ENCODE measurements at places on chromosomes 13 and 19.

- no peak for DNase-seq
These were observed 21.3 kb downstream of the TLE6 start for GRCh38 chr19:2998642-2999041.

DNA sequence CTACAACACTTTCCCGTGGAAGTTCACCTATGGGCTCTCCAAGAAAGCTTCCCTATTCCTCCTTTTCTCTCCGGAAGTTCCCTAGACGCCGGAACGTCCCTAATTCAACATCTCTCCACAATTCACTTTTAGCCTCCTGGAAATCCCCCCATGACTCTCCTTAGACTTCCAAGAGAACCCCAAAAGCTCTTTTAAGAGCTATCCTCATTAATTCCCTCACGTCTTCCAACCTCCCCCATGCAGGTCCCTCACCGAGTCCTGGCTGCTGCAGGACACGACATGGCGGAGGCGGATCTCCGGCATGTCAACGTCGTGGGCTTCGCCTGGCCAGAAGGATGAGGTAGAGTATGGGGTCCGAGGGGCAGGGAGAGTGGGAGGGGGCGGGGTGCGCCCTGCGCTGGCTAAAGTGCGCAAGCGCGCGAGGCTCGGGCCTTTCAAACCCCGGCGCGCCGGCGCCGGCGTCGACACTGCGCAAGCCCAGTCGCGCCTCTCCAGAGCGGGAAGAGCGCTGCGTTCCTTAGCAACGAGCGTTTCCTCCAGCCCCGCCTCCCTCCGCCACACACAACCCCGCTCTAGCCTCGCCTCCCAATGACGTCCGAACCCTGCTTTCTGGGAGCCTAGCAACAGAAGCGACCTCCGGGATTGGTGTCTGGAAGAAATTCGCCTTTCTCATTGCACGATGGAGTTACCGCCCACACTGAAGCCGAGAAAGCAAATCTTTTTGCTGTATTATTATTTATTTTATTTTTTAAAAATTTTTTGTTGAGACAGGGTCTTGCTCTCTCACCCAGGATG lies at the start of the genes PINLYP and XRCC1:
TSS of gene PINLYP (plus strand) at position 646 of the 795 bp plus-strand sequence. CDS start 1,391 bp downstream, outside the sequence.
TSS of gene XRCC1 (minus strand) at position 372 of the 795 bp plus-strand sequence. CDS start at position 303, 69 bp downstream.
- DNase-seq = peak; percentile 99

GRCh38 chr19:1763648-1764639 lies 10.6 kb downstream of the ONECUT3 start:
- no peak for DNase-seq

GRCh38 chr13:25190256-25190655 lies 18.2 kb upstream of the AMER2 start:
- DNase-seq = no peak

GRCh38 chr13:74597526-74597925 lies 463.3 kb upstream of the KLF12 start:
- DNase-seq = no peak

- DNase-seq = no peak
These were observed 237.2 kb upstream of the SPRY2 start for GRCh38 chr13:80577926-80578670.

DNA sequence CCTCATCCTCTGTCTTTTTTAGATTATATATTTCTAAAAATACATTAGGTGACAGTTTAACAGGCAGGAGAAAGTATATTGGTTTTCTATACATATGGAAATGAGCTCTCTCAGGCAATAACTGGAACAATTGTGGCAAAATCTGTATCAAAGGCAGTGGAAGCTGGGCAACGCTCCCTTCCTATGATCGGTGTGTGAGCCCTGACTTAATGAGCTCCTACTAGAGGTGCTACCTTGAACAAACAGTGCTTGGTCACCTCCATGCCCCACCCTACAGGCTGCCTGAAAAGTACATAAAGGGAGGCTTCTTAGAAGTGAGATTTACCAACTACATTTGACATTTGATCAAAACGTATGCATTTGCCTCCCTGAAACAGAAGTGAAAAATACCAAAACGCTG lies 185.3 kb downstream of the EFNB2 start:
- DNase-seq = no peak

DNA sequence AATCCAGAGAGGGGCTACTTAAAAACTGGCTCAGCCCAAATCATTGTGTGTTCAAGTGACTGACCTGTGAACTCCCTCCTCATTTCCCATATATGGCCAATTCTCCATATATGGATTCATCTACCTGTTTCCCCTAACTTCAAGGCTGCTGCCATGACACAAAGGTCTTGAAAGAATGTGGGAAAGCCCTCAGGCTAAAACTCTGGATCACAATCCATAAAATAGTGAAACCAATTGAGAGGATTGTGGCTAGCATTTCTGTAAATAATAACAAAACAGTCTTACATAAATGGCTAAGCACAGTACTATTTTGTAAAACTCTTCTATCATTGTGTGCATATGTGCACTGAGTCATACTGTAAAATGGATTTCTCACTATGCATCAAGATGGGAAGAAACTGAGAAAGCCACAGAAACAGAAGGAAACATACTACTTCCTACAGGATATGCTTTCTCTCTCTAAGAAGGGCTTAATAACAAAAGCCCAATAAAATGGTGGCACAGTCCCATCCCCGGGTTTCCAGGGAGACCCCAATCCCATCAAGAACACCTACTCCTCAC lies 80.5 kb downstream of the FOXO1 start:
- no peak for DNase-seq

DNA sequence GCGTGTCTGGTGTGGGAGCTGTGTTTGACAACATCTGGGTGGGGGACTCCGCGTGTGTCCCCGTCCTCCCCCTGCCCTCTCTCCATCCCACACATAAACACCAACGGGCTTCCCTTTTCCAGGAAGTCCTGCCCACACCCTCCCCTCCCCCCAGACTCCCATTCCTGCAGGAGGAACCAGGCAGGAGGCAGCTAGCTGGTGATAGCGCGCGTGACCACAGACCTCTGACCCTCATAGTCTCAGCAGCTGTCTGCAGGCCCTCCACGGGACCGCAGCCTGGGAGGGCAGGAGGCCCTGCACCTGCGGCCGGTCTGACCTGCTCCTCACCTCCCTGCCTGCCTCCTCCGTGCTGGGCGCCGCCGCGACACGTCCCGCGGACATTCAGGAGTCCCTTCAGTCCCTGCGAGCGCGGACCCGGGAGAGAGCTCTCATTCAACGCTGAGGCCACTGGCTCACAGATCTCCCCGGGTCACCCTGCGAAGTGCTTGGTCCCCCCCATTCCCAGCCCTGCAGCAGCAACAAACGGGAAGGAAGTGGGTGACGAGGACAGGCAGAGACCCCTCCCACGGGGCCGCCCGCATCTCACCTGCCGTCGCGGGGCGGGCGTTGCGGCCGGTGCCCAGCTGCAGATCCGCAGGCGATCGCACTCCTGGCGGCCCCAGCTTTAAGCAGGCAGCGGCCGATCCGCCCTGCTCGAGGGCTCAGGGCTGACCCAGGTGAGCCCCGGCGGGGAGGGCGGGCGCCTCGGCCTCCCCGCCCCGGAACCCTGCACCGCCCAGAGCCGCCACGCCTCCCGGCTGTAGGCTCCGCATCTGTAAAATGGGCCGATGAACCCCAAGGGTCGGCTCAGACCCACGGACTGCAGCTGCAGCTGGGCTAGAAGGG lies 1.1 kb upstream of the ACP5 start:
- peak; percentile 17 for DNase-seq

GRCh38 chr19:16535381-16535780 lies 6.9 kb downstream of the CHERP start:
- no peak for DNase-seq

GRCh38 chr19:28585796-28586195 lies 627.2 kb downstream of the UQCRFS1 start:
- no peak for DNase-seq

DNA sequence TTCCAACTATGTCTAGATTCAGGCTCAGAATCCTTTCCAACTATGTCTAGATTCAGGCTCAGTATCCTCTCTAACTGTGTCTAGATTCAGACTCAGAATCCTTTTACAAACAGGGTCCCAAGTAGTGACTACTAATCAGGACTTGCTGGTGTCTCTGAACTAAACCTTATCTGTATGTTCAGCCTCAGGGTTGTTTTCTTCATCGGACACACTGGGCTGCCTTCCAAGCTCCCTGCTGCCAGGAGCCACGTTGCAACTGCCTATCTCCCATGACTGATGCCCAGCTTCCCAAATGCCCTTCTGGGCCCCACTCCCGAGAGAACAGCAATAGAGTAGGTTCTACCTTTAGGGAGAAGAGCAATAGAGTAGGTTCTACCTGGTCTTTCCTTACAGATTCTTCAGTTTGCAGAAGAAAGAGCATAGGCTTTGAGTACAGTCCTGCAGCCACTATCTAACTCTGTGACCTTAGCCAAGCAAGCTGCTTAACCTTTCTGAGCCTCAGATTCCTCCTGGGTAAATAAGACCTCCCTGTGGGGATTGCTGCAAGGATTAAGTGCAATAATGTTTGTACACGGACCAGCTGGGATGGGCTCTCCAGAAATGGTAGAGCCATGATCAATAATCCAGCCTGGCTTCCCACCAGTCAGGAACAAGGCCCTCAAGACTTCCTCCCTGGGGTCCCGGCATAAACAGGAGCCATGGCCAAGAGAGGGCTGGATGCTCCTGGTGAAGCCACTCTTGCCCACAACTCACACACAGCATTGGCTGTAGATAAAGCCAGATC lies 61.5 kb downstream of the ZIC5 start:
- peak; percentile 53 for DNase-seq

- no peak for DNase-seq
These were observed 137.2 kb downstream of the CYSLTR2 start for GRCh38 chr13:48790966-48791365.

- no peak for DNase-seq
These were observed 963.3 kb upstream of the SPRY2 start for GRCh38 chr13:81304121-81304659.

- no peak for DNase-seq
These were observed 56.9 kb downstream of the RFC3 start for GRCh38 chr13:33874871-33875270.

DNA sequence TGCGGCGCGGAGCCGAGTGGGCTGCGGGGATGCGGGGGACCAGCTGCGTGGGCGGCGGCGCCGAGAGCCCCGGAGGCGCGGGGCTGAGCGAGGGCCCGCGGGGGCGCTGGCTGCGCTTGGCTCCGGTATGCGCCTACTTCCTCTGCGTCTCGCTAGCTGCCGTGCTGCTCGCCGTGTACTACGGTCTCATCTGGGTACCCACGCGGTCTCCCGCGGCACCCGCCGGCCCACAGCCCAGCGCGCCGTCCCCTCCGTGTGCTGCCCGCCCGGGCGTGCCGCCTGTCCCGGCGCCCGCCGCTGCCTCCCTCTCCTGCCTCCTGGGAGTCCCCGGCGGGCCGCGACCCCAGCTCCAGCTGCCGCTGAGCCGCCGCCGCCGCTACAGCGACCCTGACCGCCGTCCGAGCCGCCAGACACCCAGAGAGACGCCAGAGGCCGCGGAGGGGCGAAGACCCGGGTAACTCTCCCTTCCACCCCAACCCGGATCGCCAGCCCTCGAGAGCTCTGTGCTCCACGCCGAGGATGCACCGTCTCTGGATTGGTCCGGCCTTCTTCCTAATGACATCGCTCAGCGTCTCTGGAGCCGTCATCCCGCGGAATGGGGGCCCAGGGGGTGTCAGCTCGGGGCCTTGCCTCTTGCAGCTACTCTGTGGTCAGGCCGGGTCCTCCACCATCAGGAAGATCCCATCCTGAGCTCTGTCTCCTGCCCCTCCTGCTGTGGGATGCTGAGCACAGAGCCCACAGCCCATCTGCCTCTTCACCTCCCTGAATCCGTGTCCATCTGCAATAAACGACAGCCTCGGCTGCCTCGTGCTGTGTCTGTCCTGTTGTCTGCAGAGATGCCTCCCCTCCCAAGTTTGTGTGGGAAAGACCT lies 441 bp downstream of the INAFM1 start:
- DNase-seq = peak; percentile 28

GRCh38 chr13:26503826-26504594 lies 53.5 kb upstream of the WASF3 start:
- no peak for DNase-seq

- DNase-seq = no peak
These were observed 575 bp downstream of the CARM1 start for GRCh38 chr19:10871711-10872545.

- no peak for DNase-seq
These were observed 23.4 kb upstream of the GATAD2A start for GRCh38 chr19:19382118-19382517.

DNA sequence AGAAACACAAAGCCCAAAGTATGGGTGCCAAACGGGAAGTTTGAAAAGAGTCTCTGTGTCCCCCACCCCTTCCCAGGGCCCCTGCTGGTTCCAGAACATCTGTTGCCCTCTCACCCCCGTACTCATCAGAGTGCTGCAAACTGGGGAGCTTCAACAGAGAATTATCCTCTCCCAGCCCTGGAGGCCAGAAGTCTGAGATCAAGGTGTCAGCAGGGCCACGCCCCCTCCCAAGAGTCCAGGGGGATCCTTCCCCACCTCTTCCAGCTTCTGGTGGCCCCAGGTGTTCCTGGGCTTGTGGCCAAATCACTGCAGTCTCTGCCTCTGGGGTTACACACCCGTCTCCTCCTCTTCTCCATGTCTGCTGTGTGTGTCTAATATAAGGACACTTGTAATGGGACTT lies 183.4 kb downstream of the PTPRS start:
- no peak for DNase-seq

- DNase-seq = no peak
These were observed 24.2 kb downstream of the PCDH20 start for GRCh38 chr13:61391426-61391825.

GRCh38 chr19:18989316-18989715 lies 44.0 kb downstream of the SUGP2 start:
- no peak for DNase-seq

- DNase-seq = no peak
These were observed 187.7 kb downstream of the RAP2A start for GRCh38 chr13:97621631-97622030.

- no peak for DNase-seq
These were observed 38.6 kb upstream of the SEMA6B start for GRCh38 chr19:4597975-4598671.

- no peak for DNase-seq
These were observed 46.4 kb downstream of the RUBCNL start for GRCh38 chr13:46340631-46341111.

- peak; percentile 92 for DNase-seq
These were observed 5.7 kb downstream of the JAK3 start for GRCh38 chr19:17841810-17842662.

DNA sequence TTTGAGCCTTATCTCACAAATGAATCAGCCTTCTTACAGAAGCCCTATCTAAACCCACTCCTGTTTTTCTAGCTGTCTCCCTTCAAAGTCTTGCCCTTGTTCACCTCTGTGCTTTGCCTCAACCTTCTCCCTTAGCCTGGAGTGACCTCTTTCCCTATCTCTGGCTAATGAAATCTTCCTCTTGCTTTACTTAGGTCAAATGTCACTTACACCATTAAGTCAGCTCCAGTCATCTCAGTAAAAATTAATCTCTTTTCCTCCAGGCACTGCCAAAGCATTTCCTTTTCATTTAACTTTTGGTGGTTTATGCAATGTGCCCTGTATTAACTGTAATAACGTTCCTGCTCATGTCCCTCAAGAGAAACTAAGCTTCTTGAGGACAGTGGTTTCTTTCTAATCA lies 596.5 kb upstream of the MIR17HG start:
- DNase-seq = no peak

Measured in choroid plexus epithelial cell (primary cell).